ENCODE measurements at places on chromosomes 5 and 9. TPM values are rescaled to one million over a fixed set of nuclear protein-coding genes. Genes with fewer than 3 reads are reported as not detected.

- no peak for DNase-seq
Observed at GRCh38 chr5:11075035-11075805, 314.2 kb upstream of the DAP start.

- no peak for DNase-seq
Observed at GRCh38 chr5:67390935-67391334, 194.3 kb upstream of the CD180 start.

DNA sequence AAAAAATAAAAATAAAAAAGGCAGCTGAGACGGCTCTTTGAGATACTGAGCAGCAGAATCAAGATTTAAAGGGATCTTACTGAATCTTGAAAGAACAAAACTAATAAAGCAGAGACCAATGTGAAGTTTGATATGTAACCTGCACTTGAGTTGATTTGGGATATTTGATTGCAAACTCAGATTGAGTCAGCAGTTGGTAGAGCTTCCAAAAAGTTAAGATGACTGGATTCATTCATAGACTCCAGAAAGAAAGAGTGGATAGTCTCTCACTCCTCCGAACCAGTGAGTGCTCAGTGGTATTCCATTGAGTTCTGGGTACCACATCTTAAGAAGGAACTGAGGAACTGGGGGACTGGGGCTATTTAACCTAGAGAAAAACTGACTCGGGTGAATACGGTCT, 52.7 kb upstream of the TESK1 start:
- DNase-seq, result no peak

- DNase-seq, result no peak
Observed at GRCh38 chr5:112902561-112902960, 19.5 kb downstream of the REEP5 start.

- no peak for DNase-seq
Observed at GRCh38 chr5:168377525-168377924, 86.1 kb downstream of the WWC1 start.

DNA sequence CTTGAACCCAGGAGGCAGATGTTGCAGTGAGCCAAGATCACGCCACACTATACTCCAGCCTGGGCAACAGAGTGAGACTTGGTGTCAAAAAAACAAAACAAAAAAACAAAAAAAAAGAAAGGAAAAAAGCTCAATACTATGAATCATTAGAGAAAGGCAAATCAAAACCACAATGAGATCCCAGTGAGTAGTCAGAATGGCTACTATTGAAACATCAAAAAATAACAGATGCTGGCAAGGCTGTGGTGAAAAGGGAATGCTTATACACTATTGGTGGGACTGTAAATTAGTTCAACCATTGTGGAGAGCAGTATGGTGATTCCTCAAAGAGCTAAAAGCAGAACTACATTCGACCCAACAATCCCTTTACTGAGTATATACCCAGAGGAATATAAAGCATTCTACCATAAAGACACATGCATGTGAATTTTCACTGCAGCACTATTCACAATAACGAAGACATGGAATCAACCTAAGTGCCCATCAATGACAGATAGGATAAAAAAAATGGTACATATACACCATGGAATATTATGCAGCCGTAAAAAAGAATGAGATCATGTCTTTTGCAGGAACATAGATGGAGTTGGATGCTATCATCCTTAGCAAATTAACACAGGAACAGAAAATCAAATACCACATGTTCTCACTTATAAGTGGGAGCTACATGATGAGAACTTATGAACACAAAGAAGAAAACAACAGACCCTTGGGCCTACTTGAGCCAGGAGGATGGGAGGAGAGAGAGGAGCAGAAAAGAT, 81.9 kb upstream of the ARRDC3 start:
- DNase-seq, result no peak

DNA sequence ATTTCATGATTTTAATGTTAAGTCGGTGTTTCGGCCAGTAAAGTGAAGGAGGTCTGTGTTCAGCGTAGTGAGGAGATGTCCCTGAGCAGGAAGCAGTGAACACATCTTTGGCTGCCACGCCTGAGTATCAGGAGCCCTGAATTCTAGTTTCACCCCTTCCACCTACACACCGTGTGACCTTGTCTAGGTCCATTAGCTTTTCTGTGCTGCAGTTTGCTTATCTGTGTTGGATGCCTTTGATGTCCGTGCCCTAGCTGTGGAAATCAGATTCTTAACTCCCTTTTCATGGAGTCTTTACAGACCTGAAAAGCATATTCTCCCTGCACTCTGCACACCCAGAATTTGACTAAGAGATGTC, 601 bp downstream of the FBXO38 start:
- no peak for DNase-seq

DNA sequence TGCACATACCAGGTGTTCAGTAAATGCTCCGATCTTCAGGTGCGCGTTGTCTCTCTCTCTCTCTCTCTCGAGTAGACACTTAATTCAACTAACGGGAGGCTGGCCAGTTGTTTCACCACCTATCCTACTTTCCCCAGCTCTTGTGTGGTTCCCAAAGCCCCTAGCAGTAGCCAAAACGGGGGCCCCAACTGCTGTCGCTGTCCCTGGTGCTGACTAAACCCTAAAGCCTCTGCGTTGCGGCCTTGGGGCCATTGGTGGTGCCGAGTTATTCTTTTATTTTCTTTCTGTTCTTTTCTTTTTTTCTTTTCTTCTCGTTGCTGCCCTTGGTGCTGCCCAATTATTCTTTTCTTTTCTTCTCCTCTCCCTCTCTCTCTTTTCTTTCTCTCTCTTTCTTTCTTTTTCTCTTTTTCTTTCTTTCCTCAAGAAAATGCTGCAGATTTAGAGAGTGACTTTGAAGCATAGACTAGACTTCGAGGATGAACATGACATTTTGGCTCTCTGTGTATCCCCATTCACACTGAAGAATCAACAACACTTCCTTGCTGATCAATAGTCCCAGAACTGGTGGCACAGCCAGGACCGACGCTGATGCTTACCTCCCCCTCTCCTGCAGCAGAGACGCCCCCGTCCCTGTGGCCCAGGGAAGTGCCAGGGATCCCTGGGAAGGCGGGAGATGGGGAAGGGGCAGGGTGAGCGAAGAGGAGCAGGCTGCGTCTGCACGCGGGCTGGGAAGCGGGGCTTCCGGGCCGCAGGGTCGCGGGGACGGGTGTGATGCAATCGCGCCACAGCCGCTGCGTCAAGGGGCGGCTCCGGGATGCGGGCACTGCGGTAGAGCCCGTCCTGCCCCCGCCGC, at the start of gene FBLL1:
TSS of gene FBLL1 (plus strand) at position 785 of the 853 bp plus-strand sequence. CDS start 200 bp downstream, outside the sequence.
- peak; percentile 67 for DNase-seq

GRCh38 chr9:121781701-121782464, 130.4 kb downstream of the DAB2IP start:
- no peak for DNase-seq

GRCh38 chr9:76615177-76615603, 149.0 kb upstream of the PCA3 start:
- no peak for DNase-seq

- no peak for DNase-seq
Observed at GRCh38 chr5:103369125-103370120, 110.9 kb downstream of the MACIR start.

The IGFBPL1 gene
- total RNA-seq, result 6.7 TPM

The CTNNAL1 gene
- 84.8 TPM for total RNA-seq

The TMEM171 gene
- total RNA-seq, result 0.20 TPM

The SEMA6A gene
- 52.8 TPM for total RNA-seq
